ENCODE measurements at places on chromosomes 11 and 22.

- DNase-seq = no peak
Observed at GRCh38 chr11:8757533-8757932, 74.9 kb downstream of the RPL27A start.

- DNase-seq = no peak
Observed at GRCh38 chr22:30413001-30413400, 12.6 kb upstream of the MTFP1 start.

DNA sequence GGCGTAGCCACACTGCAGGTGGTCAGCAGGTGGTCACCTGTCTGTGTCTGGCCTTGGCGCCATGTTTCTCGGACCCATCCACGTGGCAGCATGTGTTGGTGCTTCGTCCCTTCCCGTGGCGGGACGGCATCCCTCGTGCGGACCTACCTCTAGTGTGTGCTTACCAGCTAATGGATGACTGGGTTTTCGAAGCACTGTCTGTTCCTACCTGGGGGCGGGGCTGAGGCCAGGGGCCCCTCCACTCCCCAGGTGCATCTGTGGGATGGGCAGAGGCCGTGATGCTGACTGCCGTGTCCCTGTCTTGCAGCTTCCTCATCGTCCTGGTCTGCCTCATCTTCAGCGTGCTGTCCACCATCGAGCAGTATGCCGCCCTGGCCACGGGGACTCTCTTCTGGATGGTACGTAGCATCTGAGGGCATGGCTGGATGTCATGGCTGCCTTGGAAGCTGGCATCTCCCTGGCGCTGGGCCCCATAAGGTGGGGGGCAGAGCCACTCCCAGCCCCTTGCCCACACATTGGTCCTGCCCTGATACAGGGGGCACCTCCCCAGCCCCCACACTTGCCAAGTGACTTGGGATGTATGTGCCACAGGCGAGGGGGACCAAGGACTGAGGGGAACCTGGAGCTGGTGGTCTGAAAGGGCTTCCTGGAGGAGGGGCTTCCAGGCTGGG is 82.9 kb downstream of the KCNQ1 start:
- no peak for DNase-seq

- no peak for DNase-seq
Observed at GRCh38 chr22:49303781-49304461, 523.8 kb downstream of the BRD1 start.

DNA sequence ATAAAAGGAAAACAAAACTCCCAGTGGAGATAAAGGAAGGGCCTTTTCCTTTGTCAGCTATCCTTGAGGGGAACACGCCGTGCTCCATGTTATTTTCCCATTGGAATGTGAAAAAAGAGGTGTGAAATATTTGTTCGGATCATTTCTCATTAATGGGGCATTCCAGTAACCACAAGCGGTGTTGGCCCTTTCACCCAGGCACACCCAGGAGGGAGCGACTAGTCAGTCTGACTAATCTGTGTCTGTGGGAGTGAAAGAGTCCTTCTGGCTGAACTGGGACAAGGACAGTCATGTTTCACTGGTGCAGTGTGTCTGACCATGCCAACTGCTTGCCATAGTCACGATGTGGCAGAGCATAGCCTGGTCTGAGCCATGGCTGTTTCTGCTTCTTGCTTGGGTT is 13.0 kb upstream of the MYEOV start:
- DNase-seq = no peak

DNA sequence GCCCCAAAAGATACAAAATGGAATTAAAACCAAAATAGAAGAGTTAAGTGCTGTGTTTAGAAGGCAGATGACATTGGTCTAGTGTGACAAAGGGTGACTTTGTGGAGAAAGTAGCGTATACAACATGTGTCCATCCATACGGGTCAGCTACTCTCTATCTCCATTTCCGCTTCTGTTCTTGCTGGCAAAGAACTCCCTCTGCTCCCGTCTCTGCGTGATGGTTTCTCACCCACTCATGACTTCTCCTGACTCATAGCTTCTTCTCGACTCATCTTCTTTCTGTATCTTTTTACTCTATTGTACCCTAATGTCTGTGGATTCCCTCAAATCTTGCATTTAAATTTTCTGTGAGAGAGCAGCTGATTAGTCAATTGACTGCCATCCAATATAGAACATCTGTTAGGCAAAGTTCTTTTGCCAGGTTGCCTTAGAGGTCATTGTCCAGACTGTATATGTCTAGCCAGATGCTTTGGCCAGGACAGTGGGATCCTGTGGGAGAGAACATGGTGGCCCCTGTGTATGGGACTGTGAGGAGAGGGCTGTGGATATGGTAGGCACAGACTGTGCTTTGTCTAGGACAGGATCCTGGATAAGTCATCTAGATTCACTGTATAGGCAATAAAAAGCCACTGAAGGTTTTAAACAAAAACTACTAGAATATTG is 28.4 kb downstream of the MMP13 start:
- no peak for DNase-seq

- DNase-seq = no peak
Observed at GRCh38 chr22:47276450-47276820, 514.0 kb downstream of the TBC1D22A start.

DNA sequence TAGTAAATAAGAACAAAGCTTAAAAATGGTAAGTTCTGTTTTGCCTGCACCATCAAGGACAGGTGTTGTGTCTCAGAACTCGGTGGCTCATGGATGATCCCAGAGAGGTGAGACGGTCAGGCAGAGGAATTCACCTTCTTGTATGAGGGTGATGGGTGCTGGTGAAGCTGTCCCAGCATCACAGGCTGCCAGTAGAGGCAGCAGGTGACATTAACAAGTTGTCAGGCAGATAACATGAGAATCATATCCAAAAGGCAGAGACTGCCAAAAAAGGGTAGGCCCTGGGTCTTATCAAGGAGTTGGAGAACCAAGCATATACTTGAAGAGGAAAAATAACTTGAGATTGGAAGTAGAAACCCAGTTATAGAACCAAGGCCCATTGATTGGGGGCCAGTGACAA is 437.8 kb downstream of the DYNC2H1 start:
- DNase-seq = no peak

DNA sequence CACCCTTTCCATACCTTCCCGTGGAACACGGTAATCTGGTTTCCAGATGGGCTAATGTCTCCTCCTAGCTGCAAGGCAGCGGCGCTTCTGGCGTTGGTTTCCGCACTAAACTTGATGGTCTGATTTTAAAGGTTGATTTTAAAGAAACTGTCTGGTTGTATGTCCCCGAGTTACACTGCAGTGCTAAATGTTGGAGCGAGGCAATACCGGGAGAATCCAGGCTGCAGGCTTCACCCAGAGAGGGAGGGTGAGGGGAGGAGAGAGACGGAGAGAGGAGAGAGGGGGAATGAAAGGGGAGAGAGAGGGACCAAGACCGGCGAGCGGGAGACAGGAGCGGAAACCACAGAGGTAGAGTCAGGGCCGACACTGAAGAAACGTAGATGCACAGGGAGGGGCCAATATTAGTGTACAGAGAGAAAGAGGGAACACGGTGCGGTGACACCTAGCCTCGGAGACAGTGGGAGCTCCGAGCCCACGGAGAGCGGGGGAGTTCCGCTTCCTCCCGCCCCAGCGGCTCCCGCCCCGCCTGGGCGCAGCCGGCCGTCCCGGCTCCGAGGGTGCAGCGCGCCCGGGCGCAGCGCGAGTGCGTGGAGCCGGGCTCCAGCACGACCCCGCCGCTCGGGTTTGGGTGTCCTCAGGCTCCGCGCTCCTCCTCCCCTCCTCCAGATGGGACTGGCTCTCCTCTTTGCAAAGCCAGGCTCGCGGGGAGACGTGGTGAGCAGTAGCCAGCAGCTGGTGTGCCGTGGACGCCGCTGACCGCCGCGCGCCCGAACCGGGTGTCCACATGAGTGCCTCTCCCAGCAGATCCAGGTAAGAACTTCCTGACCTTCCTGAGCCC is 71.9 kb upstream of the GRAMD1B start:
- DNase-seq = no peak

- no peak for DNase-seq
Observed at GRCh38 chr11:71373791-71374454, 74.3 kb downstream of the DHCR7 start.

GRCh38 chr11:44681698-44682097 is 45.1 kb upstream of the TSPAN18 start:
- DNase-seq = no peak

GRCh38 chr11:117833401-117833891 is 8.9 kb upstream of the FXYD2 start:
- no peak for DNase-seq

DNA sequence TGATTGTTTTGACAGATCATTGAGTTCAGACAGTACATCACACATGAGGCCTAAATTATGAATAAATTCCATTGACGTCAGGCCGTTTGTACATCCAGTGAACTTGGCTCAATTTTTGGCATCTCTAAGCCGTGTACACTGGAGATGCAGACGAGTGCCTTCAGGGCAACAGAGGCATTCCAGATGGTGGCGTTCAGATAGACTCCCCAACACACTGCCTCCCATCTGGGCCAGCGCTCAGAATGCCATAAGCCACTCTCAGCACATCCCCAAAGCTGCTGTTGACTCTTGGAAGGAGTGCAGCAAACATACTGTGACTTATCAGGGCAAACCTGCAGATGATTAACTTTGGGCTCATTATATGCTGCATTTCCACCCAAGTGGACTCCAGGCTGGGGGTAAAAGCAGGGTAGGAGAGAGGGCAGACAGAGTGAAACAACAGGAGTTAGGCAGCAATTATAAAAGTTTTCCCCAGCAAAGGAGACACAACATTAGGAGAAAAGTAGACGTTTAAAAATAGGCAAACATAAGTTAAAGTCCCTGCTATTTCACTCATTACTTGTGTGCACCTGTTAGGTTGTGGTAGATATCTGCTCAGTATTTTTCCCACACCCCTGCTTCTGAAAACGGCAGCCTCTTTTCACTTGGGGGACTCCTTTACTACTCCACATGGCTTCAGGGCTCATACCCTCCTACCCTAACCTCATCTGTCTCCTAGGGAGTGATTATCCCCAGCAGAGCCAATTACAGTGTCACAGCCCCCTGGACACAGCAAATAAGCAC is 60.2 kb upstream of the PDE3B start:
- DNase-seq = no peak

DNA sequence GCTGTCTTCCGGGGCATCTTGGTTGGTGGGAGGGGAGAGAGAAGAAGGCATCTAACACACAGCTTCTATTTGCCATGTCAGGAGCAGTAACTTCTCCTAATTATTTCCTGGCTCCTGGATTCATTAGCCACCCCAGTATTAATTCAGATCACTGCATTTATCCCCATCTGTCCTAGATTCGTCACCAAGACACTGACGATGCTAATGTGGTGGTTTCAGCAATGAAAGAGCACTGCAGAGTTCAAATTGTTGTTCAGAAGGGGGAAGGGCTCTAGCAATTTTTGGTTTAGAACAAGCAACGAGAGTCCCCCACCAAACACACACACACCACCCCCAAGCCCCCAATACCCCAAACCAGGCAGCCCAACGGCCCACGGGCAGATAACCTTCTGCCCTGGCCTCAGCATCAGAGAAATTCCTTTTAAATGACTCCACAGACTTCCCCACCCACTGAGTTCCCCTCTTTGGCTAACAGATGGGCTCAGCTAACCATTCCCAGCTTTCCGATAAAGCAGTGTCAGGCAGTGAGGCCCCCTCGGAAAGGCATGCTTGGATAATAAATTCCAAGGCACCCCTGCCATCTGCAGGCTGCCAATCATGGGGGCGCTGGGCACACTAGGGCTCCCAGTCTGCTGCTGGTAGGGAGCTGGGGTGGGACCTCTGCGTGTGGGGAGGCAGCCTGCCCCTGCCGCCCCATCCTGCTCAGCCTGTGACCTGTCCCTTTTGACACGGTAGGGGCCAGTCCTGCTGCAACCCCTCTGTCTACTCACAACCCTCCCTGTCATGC is 453.5 kb downstream of the MIAT start:
- DNase-seq = no peak

DNA sequence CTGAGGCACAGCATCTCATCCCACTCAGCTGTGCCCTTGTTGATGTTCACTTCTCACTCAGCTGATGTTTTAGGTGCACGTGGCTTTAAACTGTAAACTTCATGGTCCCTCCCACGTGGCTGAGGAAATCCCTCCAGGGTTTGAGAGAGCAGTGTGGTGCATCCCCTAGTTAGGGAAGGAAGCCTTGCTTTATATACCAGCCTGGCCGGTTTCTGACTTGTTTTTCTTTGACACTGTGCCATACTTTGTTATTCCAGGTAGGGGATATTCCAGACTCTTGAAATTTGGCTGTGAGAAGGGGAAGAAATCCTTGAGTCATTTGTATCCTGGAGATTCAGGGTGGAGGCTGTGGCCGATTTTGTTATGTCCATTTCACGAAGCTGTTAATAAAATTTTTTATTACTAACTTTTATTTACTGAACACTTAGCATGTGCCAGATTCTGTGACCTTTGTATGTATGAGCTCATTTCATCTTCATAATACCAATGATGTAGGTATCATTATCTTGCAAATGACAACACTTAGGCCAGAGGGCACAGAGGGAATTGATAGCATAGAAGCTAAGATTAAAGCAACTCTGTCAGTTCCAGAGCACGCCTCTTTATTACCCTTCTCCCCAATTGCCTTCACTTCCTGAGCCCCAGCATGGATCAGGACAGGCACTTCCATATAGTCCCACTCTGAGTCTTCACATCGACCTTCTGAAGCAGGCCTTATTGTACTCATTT is 116.6 kb downstream of the NAV2 start:
- DNase-seq = no peak

GRCh38 chr11:114172871-114173444 is 113.4 kb downstream of the ZBTB16 start:
- no peak for DNase-seq

DNA sequence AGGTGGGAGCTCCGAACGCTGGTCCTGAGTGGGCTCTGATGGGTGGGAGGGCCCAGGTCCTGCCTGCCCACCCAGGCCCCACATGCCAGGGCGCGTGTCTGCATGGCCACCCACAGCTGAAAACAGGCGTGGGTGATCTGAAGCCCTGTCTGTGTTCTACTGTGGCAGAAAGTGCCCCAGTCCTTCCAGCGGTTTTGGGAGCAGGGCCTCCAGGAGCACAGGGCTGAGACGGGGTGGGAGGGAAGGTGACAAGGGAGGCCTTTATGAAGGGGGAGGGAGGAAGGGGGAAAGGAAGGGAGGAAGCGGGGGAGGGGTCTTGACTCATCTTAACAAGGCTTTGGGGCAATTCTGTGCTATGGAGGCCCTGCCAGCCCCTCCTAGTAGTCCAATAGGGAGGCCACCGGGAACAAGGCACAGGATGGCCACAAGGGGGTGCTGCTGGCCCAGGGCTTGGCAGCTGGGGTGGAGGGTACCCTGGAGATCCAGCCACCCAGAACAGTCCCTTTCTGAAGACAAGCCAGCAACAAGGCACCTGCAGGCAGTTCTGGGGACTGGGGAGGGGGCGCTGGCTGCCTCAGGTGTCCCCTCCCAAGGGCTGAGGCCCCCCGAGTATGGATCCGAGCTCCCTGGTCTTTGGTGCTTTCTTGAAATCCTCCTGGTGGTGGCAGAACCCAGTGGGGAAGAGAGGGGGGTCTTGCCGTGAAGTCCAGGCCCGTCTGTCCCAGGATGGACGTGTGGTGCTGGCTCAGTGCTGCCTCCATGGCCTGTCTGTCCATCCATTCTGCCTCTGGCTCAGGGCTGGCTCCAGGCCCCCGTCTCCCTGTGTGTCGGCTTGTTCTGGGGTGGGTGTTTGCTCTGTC is 6.3 kb upstream of the FADS3 start:
- DNase-seq = peak; percentile 77

GRCh38 chr22:47452184-47452583 is 689.7 kb downstream of the TBC1D22A start:
- no peak for DNase-seq
